D721Med (cell line): ENCODE measurements at places on chromosomes 3 and 15.

DNA sequence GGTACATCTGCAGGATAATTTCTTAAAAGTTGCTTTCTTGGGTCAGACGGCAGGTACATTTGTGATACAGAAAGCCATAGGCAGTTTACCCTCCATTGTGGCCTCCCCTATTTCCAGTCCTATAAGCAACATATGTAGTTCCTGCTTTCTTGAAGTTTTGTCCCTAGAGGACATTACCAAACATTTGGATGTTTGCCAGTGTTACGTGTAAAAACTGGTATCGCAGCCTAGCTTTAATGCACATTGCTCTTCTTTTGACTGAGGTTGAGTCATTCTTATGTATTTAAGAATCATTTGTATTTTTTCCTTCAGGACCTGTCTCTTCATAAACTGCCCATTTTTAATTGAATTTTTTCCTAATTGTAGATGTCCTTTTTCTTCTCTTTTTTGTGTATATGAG, 114.3 kb downstream of the DIPK2A start:
- DNase-seq, result no peak

DNA sequence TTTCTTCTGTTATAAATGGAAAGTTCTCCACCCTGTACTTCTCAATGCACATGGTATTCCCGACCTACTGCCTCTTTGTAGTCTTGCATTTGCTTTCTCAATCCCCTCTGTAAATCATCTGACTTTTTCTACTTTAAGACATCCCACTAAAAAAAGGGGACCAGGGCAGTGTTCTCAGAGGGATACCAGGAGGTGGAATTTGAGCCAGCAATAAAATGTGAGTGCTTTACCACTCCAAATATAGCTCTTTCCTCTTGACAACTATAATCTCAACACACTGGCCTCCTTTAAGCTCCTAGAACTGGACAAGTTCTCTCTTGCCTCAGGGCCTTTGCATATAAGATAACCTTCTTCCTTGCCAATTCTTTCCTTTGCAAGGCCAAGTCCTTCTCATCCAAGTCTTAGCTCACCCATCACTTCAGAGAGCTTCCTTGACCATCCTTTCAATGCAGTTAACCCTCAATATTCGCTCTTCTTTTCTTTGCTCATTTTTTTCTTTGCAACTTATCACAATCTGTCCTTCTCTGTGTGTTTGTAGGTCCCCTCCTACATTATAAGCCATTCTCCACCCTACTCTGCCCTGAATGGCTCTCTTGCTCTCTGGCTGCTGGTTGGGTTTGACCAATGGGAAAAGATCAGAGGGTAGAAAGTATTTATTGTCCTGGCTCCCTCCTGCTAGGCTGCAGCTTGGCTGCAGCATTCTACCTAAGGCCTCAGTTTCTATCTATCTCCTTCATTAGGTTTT, 93.4 kb downstream of the PRICKLE2 start:
- DNase-seq, result no peak

- DNase-seq, result no peak
Measured at GRCh38 chr3:149497966-149498670, 23.6 kb downstream of the TM4SF4 start.

DNA sequence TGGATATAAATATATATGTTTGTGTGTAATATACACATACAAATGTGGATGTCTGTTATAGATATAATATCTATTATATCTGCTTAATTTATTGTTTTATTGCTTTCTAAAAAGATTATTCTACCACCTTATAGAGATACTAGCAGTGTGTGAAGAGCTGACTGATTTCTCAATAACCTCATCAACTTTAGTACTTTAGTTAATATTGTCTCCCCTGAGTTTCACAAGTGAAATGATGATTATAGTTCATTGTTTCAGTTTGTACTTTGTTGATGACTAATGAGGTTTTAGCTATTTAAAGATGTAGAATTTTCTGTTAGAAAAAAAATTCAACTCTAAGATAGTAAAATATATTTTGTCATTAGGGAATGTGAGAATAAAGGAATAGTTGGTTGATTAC, 11.4 kb downstream of the RSRC1 start:
- DNase-seq, result no peak

- no peak for DNase-seq
Measured at GRCh38 chr3:188417271-188417696, 263.3 kb downstream of the LPP start.

DNA sequence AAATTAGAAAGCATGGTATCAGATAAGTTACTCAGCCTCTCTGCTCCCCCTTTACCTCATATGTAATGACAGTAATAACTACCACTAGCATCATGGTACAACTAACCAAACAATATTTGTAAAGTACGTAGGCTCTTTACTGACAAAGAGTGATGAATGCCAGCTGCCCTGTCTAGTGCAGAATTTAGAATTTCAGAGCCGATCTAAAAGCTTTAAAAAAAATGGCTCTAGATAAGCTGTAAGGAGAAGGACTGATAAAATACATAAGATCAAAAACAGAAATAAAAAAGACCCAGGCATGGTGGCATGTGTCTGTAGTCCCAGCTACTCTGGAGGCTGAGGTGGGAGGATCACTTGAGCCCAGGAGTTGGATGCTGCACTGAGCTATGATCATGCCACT, 424.1 kb downstream of the MAGI1 start:
- DNase-seq, result no peak

DNA sequence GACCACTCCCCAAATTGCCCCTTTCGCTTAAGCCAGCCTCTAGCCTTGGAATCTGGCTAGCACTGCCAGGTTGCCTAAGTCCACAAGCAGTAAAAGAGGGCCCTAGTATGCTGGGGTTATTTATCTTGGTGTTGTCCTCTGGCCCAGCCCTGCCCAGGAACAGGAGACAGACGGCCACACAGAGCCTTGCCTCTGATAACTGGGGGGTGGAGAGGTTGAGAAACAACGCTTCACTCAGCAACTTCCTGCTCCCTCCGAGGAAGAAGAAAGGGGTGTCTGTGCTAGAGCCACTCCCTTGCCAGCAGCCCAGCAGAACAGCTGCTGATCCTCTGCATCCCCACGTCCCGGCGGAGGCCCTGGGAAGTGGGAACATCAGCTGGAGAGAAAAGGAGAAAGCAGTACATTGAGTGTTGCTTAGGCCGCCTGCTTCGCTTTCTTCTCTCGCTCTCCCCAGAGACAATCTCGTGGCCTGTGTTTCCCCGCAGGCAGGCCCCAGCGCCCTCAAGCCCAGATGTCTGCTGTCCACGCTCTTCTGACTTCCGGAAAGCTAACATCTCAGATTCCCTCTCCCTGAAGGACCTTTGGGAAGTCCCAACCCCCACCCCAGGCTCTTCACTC, 22.6 kb upstream of the C3orf70 start:
- no peak for DNase-seq

DNA sequence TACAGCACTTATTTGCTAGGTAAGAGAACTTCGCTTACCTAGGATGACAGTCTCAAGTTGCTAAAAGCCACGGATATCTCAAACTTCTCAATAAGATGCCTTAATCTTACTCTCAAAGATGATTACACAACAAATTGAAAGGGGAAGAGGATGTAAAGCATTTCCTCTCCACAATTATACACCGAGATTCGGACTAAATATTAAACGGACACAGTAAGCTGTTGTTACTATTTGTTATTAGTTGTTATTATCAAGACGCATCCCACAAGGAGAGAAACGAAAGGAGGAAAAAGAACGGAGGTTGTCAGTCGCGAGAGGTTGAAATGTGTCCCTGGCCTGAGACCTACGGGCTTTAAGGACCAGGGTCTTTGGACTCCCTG, 660 bp downstream of the ZNF106 start:
- no peak for DNase-seq

DNA sequence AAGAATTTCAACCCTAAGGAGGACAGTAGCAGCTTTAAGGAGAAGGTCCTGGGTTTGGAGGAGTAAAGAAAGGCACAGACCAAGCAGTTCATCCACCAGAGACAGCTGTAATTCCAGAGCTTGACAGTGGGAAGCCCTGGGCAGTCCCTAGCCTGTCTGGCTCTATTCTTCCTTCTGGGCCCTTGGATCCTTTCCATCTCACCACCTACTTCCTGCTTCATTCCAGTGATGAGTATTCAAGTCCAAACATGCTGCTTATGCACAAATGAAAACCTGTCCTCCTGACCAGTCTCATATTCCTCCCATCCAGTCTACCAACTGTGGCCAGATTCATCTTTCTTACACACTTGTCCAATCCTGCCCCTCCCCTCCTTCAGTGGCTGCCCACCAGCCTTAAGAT, 171.4 kb downstream of the CNTN3 start:
- DNase-seq, result no peak
